Endothelial cell (in vitro differentiated cells): ENCODE measurements at places on chromosomes 11 and 22.

DNA sequence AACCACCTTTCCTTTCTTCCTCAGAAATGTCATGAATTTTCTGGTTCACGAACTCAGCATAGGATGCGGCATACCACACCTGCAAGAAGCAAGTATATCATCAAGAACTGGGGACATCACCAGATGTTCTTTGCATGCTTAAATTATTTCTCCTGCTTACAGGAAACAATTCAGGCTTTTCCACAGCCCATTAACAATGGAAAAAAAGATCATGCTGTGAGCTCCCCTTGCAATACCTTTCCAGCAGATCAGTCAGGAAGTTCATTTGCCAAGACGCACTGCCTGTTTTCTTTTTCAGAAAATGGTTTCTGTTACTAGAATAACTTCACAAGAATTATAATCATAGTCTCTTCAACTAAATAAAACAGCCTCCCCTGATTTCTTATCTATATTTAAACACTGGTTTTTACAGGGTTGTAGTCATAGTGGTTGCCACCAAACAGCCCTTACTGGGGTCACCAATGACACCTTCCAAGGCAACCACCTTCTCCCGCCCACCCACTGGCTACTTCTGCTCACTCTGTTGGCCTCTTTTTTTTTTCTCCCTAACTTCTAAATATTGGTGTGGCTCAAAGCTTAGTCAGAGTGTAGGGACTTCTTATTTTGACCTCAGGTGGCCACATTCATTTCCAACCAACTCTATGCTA, 42.3 kb upstream of the NFRKB start:
- peaks cover 18% of the 10 kb centered on the region for H3K36me3 ChIP-seq
- no peaks in the 10 kb centered on the region for H3K27me3 ChIP-seq
- H3K4me3 ChIP-seq, result no peak overlapping the region
- H3K4me1 ChIP-seq, result peaks cover 15% of the 10 kb centered on the region

GRCh38 chr11:107770551-107770951, 58.7 kb upstream of the SLN start:
- no peaks in the 10 kb centered on the region for H3K36me3 ChIP-seq
- no peaks in the 10 kb centered on the region for H3K27me3 ChIP-seq
- no peaks in the 10 kb centered on the region for H3K4me1 ChIP-seq
- H3K4me3 ChIP-seq, result no peak overlapping the region
- DNase-seq, result no peak
- no peak overlapping the region for H3K27ac ChIP-seq

- peaks cover 16% of the 10 kb centered on the region for H3K36me3 ChIP-seq
- no peak for DNase-seq
- H3K27ac ChIP-seq, result no peak overlapping the region
- no peaks in the 10 kb centered on the region for H3K27me3 ChIP-seq
- no peak overlapping the region for H3K4me3 ChIP-seq
Observed at GRCh38 chr22:27859336-27859735, 57.8 kb upstream of the MN1 start.

GRCh38 chr11:102414559-102414958, 38.0 kb downstream of the TMEM123 start:
- no peak overlapping the region for H3K4me3 ChIP-seq
- peaks cover 3% of the 10 kb centered on the region for H3K4me1 ChIP-seq
- DNase-seq, result no peak
- H3K27me3 ChIP-seq, result peaks cover 2% of the 10 kb centered on the region
- H3K27ac ChIP-seq, result no peak overlapping the region

DNA sequence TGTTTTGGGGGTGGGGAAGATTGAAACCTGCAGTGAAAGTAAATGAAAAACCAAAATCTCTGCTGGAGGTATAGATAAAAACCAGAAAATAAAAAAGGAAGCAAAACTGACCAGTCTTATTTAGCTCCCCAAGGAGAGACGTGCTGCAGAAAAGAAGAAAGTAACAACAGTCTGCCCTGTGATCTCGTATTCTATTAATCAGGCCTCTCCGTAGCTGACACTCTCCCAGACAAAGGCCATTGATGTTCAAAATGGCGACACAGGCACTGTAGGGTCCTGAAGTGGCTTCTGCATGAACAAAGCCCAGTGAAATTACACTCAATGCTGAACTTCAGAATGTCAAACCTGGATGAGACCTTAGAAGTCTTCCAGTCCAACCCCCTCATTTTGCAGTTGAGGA, 106.6 kb downstream of the NXPE2 start:
- H3K27me3 ChIP-seq, result peaks cover 2% of the 10 kb centered on the region
- peaks cover 9% of the 10 kb centered on the region for H3K4me1 ChIP-seq
- no peak overlapping the region for H3K27ac ChIP-seq
- no peak for DNase-seq
- no peaks in the 10 kb centered on the region for H3K36me3 ChIP-seq

- no peak for DNase-seq
- H3K4me1 ChIP-seq, result peaks cover 2% of the 10 kb centered on the region
- H3K27ac ChIP-seq, result no peak overlapping the region
- H3K36me3 ChIP-seq, result no peaks in the 10 kb centered on the region
Observed at GRCh38 chr11:115674937-115675544, 170.8 kb upstream of the CADM1 start.

GRCh38 chr11:95372097-95372656, 141.2 kb upstream of the SESN3 start:
- no peaks in the 10 kb centered on the region for H3K4me1 ChIP-seq
- H3K36me3 ChIP-seq, result no peaks in the 10 kb centered on the region

- peaks cover 16% of the 10 kb centered on the region for H3K36me3 ChIP-seq
- DNase-seq, result no peak
- no peaks in the 10 kb centered on the region for H3K27me3 ChIP-seq
- H3K27ac ChIP-seq, result no peak overlapping the region
- no peaks in the 10 kb centered on the region for H3K4me1 ChIP-seq
Observed at GRCh38 chr11:11923828-11924227, 82.1 kb downstream of the USP47 start.

DNA sequence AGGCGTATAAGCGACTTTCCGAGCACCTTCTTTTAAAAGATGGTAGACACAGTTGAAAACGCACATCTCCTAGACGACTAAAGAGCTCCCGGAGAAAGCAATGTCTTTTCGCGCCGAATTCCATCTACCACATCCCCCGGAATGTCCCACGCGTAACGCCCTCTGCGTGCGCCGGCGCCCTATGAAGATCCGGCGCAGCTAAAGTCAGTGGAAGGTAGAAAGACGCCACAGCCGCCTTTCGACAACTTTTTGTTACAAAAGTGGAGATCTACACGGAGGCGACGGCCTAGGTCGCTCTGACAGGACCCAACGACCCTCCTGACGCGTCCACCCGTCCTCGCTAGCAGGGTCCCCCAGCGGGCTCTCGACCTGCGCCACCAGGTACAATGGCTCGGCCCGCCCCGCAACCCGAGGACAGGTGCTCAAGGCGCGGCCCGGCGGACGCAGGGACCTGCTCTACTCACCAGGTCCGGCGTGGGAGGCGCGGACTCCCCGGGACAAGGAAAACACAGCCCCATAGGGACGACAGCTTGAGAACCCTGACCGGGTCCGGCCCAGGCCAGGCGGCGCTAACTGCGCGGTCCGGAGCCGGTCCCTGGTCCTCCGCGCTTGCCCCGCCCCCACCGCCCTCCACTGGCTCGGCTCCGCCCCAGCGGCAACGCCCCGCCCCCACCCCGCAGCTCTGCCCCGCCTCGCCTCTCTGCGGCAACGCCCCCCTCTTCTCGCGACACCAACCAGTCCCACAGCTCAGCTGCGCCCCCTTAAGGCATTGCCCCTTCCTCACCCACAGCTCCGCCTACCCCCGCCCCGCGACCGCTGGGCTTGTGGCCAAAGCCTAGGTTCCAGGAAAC, at the start of gene SVIP:
TSS of gene SVIP (minus strand) at position 571 of the 851 bp plus-strand sequence. CDS start at position 518, 53 bp downstream.
- H3K4me1 ChIP-seq, result peaks cover 2% of the 10 kb centered on the region
- no peaks in the 10 kb centered on the region for H3K36me3 ChIP-seq
- peak; percentile 99 for DNase-seq
- peak within 1 kb of the TSS; percentile 94 for H3K4me3 ChIP-seq

DNA sequence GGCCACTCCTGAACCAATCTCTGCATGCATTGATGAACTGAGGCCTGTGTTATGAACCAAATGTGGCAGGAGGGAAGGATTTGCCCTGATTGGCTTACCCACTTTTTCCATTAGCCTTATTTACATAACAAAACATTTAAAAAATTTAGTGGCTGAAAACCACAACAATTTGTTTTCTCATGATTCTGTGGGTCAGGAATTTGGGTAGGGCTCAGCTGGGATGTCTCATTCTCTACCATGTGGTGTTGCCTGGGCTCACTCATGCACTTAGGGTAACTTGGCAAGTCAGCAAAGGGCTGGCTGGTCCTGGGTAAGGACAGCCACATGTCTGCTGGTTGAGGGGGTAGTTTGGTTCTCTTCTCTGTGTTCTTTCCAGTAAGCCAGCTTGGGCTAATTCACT, 35.1 kb upstream of the CYP2R1 start:
- no peaks in the 10 kb centered on the region for H3K36me3 ChIP-seq
- no peak overlapping the region for H3K4me3 ChIP-seq
- DNase-seq, result no peak
- H3K27ac ChIP-seq, result no peak overlapping the region

DNA sequence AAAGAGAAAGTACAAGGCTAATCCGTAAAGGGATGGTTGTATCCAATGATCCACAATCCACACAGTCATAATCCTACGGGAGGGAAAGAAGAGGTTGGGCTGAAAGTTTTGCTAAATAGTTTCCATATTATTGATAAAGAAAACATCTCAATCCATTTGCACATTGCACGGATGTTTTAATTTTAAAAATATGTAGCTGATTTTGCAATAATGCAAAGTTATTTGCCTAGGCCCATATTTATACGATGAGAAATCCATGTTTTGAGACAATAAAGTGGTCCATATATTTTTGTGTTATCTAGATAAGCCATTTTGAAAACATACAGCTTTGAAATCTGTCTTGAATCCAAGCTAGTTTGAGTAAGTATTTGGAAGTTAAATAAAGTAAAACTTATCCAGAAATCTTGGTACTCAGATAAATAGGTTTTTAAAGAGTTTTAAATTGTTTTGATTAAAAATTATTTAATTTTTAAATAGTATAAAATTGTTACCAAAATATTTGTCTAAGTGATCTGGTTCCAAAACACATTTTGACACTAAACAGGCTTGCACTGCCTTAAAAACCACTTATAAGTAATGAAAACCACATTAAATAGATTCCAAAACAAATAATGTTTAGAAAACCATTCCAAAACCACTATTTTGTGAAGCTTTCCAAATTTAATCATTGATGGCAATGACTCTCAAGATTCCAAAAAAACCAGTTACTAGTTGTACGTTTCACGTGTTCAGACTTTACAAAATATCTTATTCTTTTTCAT, 38.2 kb upstream of the PAMR1 start:
- H3K27me3 ChIP-seq, result peaks cover 5% of the 10 kb centered on the region
- H3K4me3 ChIP-seq, result no peak overlapping the region
- no peaks in the 10 kb centered on the region for H3K36me3 ChIP-seq
- no peak for DNase-seq
- H3K4me1 ChIP-seq, result peaks cover 7% of the 10 kb centered on the region

GRCh38 chr11:72712168-72712751, 38.0 kb upstream of the PDE2A start:
- H3K27ac ChIP-seq, result peak overlapping the region; percentile 58
- peaks cover 11% of the 10 kb centered on the region for H3K27me3 ChIP-seq
- H3K4me1 ChIP-seq, result peaks cover 8% of the 10 kb centered on the region
- peaks cover 20% of the 10 kb centered on the region for H3K36me3 ChIP-seq

- DNase-seq, result no peak
- no peak overlapping the region for H3K4me3 ChIP-seq
- H3K4me1 ChIP-seq, result peaks cover 3% of the 10 kb centered on the region
Observed at GRCh38 chr11:29306527-29306926, 710.3 kb downstream of the KCNA4 start.

DNA sequence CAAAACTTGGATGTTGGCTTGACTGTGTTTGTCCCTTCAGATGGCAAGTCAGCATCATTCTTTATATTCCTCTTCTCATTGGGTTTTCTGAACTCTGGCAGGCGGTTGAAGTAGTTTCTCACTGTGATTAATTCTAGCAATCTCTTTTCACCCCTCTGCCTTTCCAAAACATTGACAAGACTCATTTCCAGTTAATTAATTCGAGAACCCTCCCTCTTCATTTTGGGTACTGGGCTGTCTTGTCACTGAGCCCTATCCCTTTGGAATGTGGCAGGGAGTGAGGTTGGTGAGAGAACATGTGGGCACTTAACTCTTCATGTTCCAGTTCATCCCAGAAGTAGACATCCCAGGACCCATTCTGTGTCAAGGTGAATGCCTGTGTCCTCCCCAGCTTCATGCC, 133.0 kb downstream of the WNT7B start:
- H3K27me3 ChIP-seq, result peaks cover 2% of the 10 kb centered on the region
- no peak overlapping the region for H3K27ac ChIP-seq
- peaks cover 20% of the 10 kb centered on the region for H3K36me3 ChIP-seq
- DNase-seq, result no peak
- no peak overlapping the region for H3K4me3 ChIP-seq

DNA sequence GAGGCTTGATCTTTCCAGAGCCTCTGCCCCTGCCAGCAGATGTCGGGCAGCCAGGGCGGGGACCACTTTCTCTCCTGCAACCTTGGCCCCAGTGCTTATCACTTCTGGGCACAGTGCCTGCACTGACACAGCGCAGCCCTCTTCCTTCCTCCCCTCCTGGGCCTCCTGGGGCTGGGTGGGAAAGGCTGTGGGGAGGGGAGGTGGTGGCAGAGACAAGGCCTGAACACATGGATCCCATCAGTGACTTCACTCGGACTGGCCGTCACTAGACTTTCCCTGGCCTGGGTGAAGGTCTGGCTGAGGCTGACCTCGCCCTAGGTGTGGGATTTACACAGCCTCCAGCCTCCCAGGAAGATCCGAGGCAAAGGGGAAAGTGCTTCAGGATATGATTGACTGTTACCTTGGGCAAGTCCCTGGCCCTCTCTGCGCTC, 68.1 kb downstream of the LRRC32 start:
- H3K27ac ChIP-seq, result no peak overlapping the region
- H3K27me3 ChIP-seq, result peaks cover 7% of the 10 kb centered on the region
- peaks cover 3% of the 10 kb centered on the region for H3K36me3 ChIP-seq
- no peak for DNase-seq
- no peak overlapping the region for H3K4me3 ChIP-seq

- no peak overlapping the region for H3K4me3 ChIP-seq
- H3K4me1 ChIP-seq, result peaks cover 8% of the 10 kb centered on the region
- DNase-seq, result no peak
- H3K36me3 ChIP-seq, result no peaks in the 10 kb centered on the region
Observed at GRCh38 chr11:9351321-9351881, 33.1 kb upstream of the IPO7 start.

DNA sequence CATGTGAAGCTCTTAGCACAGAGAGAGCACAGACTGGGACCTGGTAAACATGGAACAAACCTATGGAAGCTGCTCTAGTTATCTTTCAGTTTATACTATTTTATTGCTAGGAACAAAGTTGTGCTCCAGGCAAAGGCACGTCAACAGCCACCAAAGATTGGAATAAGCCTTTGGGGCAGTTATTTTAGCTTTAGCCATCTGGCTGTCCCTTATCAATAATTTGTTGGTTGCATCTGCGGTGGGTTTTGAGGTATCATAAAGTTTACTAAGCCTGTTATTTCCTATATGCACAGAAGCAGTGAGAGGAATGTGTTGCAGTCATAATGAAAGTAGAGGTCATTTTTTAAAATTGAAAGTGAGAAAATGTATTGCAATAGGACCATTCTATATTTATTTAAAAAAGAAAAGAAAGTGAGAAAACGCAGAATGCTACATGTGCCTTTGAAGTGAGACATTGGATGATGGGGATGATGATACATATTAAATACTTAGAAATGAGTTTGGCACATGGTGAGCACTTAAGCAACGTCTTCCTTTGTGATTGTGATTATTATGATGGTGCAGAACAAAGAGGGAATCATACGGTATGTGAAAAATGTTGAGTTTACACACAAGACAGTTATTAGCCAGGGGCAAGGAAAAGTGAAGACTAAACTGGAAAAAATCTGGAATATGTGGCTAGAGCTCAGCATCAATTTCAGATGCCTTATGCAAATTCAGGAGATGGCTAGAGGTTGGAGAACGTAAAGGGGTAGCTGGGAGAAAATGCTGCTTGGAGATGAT, 58.3 kb downstream of the PRR5L start:
- H3K4me3 ChIP-seq, result no peak overlapping the region
- peaks cover 2% of the 10 kb centered on the region for H3K27me3 ChIP-seq
- no peak for DNase-seq
- H3K36me3 ChIP-seq, result peaks cover 4% of the 10 kb centered on the region
- peaks cover 71% of the 10 kb centered on the region for H3K4me1 ChIP-seq
